Fibroblast of upper back skin (primary cell): ENCODE measurements at places on chromosomes 6 and 20.

- no peak for DNase-seq
Observed at GRCh38 chr6:170444811-170445211, 108.3 kb downstream of the PSMB1 start.

DNA sequence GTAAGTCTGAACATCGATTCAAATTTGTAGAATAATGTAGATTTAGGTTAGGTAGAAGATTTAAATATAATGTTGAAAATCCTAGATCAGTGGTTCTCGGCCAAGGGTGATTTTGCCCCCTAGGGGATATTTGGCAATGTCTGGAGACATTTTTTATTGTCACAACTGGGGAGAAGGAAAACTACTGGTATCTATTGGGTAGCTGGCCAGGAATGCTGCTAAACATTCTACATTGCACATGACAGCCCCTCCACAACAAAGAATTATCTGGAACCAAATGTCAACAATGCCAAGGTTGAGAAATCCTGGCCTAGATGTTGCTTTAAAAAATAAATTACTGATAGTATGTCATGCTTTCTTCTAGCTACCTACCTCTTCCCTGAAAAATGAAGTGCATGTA lies 76.1 kb downstream of the HIVEP2 start:
- DNase-seq: no peak

- DNase-seq: no peak
Observed at GRCh38 chr6:165635965-165636364, 27.1 kb downstream of the PDE10A start.

DNA sequence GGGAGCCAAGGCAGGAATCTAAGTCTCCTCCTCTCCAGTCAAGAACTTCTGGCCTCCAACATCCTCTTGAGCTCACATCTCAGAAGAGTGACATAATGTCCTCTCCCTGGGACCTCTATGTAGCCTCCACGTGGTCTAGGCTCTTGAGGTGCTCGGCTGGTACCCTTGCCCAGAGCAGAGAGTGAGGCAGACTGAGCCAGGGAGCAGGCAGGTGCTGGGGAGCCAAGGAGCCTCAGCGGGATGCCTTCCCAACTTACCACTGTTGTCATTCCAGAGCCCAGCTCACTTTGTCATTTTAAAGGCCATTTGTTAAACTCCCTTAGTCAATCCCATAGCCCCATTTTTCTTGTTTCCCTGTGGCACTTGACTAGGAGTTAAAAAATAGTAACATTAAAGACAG lies 52.1 kb upstream of the DUSP22 start:
- no peak for DNase-seq

DNA sequence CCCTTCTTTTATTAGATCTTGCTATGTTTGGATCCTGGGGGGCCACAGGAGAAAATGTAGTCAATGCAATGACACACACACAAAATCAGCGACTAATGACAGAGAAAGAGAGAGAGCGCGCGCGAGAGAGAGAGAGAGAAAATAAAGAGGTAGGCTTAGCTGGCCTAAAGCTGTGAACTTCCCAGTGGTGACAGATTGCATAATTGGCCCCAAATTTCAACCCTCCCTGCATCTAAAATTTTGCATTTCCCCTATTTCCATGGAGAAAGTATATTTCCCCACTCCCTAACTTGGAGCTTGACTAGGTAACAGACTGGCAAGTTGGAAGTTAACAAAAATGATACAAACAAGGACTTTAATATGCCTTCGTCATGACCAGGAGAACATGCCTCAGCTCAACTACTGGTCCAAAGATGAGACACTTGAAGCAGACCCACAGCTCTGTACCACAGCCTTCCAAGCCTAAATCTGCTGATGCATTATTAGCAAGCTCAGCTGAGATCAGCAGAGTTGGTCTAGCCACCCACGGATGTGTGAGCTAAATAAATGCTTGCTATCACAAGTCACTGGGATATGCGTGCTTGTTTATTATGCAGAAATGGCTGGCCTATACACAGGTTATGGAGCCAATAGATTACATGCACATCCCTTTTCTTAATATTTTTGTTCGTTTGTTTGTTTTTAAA lies 118.1 kb upstream of the PRDM1 start:
- no peak for DNase-seq

GRCh38 chr6:105787747-105788146 lies 298.4 kb upstream of the PRDM1 start:
- no peak for DNase-seq

DNA sequence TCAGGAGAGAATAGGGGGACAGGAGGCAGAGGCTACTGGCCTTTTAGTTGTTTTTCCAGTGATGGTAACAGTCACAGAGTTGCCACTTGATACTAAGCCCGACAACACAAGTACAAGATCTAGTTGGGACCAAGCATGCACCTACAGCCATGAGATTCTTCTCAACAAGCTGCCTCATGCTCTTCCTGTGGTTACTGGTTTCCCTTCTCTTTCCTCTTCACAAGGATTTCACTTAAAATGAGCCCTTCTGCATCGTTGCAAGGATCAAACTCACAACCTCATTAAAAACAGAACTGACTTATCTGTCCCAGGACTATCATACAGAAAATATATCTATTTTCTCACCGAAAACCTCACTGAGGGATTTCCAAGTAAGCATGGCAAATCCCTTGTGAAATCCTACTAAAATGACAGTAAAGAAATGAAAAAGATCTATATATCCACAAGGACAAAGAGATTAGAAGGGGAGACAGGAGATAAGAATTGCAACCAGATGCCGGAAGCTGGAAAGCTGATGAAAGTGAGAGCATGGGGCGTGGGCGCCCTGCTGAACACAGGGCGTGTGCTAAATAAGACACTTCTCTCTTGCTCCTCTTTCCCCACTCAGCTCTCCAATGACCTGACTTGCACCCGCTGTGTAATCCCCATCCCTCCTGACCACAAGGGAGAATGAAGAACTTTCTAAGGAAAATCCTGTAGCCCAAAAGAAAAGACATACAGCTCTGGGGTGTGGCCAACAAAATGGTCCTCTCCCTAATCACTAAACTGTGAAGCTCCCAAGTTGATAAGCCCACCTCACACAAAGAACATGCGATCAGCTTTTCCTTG lies 13.4 kb downstream of the MTFR2 start:
- DNase-seq: no peak
